ENCODE measurements at places on chromosomes 12 and 14.

GRCh38 chr12:96670334-96670899, 181.0 kb downstream of the CFAP54 start:
- no peak for DNase-seq

- no peak for DNase-seq
Measured at GRCh38 chr12:3562484-3562883, 71.5 kb downstream of the PRMT8 start.

- no peak for DNase-seq
Measured at GRCh38 chr12:82415402-82415801, 57.1 kb downstream of the METTL25 start.

GRCh38 chr12:4723226-4723625, 3.0 kb downstream of the GALNT8 start:
- no peak for DNase-seq

- no peak for DNase-seq
Measured at GRCh38 chr12:76548222-76548837, 11.2 kb downstream of the OSBPL8 start.

GRCh38 chr14:71532344-71532743, 399.9 kb upstream of the RGS6 start:
- DNase-seq = no peak

- DNase-seq = no peak
Measured at GRCh38 chr12:92561543-92561899, 141.3 kb upstream of the PLEKHG7 start.

- DNase-seq = no peak
Measured at GRCh38 chr14:24110060-24110459, 4.5 kb upstream of the DCAF11 start.

GRCh38 chr12:26786491-26786864, 46.5 kb downstream of the ITPR2 start:
- DNase-seq = no peak

DNA sequence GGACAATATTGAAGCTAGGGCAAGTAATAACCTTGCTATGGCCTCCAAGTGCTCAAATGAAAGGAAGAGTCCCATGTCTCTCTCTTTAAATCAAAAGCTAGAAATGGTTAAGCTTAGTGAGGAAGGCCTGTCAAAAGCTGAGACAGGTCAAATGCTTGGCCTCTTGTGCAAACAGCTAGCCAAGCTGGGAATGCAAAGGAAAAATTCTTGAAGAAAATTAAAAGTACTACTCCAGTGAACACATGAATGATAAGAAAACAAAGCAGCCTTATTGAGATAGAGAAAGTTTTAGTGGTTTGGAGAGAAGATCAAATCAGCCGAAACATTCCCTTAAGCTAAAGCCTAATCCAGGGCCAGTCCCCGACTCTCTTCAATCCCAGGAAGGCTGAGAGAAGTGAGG, 84.1 kb upstream of the PLEKHA5 start:
- no peak for DNase-seq
